NCI-H446 (cell line): ENCODE measurements at places on chromosomes 2 and 18.
A peak's percentile ranks its signal among the peaks of the same experiment; 100 is the strongest.

- no peak for DNase-seq
These were observed 4.1 kb downstream of the TRIB2 start for GRCh38 chr2:12720754-12721378.

GRCh38 chr2:48829036-48829435 lies 73.5 kb upstream of the LHCGR start:
- no peak for DNase-seq

DNA sequence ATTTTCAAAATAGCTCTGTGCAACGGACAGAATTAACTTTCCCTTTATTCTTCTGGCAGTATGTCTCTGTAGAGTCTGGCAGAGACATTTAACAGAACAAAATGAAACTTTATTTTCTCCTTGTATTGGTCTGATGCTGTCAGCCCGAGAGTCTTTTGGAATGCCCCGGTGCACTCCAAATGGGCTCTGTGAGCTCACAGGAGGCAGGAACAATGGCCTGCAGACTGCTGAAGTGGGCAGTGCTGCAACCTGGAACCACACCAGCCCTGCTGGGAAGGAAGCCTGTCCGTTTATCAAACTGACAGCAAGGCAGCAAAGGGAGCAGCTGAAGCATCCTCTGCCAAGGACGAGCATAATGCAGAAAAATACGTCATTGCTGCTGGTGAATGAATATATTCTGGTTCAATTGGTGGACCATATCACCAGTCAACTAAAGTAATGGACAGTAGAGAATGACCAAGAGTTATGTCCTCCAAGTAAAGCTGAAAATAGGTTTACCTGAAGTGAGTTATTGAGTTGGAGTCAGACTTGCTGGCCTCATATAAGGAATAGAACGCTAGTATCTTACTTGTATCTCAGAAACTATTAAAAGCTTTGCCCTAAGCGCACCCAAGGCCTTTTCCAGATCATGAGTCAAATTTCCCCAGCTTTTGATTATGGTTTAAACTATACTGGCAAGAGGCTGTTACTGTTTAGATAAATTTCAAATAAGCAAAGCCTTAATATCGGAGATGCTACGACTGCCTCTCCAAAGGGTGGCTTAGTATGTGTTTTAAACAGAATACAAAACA lies 207.6 kb upstream of the TANK start:
- DNase-seq, result peak; percentile 59

DNA sequence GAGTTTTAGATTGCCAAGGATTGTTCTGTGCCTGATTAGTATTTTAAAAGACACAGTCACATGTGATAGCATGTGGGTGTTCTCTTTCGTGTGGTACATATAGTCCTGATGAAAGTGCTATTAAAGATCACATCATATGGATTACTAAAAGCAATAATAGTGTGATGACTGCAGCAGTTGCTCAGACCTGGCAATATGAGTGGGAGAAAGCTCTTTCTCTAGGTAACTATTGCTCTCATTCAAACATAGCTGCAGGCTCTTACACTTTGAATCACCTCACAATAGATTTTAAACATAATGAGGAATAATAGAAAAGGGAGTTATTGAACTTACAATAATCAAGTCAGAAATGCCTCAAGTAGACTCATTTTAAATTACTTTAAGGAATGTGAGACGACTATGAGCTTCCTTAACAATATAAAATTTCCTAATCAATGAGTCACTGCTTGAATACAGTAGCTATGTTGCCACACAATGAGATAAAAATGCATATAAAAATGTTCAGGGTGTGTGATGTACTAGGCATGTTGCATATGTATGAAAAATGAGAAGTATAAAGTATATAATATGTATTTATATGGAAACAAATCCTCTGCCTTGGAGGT lies 452.1 kb downstream of the TMX3 start:
- DNase-seq, result no peak

DNA sequence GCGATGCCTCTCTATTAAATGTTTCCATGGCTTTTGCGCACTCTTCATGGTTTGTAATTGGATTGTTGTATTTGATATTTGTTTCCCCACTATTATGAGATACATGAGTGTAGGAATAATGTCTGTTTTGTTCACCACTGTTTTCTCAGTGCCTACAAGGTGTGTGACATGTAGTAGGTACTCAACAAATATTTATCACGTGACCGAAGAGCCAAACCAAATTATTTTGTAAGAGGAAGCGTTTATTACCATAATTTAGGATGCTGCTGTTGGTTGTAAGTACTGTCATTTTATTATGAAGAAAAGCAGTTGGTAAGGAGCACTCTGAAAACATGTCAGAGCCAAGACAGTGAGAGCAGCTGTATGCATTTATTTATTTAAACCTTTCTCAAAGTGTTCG lies 32.2 kb upstream of the CTLA4 start:
- DNase-seq, result no peak

DNA sequence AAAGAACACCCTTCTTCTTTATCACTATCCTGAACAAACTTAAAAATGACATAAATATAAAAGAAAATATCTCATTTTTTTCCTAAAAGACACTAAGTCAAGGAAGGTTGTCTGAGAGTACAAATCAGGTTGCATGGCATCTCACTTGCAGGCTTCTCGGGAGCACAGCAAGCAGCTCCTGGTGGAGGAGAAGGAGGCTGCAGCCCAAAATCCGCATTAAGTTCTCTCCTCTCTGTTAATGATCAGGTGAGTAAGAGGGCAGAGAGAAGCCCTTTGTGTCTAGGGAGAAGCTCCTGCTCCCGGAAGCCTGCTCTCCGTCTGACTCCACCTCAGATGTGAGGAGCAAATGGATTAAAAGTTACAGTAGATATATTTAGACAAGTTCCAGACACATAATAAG lies 35.0 kb upstream of the DOK6 start:
- DNase-seq, result no peak

DNA sequence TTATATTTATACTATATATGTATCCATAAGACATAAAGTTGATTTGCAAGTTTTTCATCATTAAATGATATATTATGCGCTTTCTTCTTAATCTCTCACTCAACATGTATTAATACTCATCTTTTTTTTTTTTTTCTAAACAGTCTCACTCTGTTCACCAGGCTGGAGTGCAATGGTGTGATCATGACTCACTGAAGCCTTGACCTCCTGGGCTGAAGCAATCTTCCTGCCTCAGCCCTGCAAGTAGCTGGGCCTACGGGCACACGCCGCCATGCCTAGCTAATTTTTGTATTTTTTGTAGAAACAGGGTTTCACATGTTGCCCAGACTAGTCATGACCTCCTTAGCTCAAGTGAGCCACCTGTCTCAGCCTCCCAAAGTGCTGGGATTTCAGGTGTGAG lies 51.4 kb upstream of the MAP4K3 start:
- no peak for DNase-seq

GRCh38 chr2:108612153-108612513 lies 77.9 kb downstream of the LIMS1 start:
- DNase-seq, result no peak

DNA sequence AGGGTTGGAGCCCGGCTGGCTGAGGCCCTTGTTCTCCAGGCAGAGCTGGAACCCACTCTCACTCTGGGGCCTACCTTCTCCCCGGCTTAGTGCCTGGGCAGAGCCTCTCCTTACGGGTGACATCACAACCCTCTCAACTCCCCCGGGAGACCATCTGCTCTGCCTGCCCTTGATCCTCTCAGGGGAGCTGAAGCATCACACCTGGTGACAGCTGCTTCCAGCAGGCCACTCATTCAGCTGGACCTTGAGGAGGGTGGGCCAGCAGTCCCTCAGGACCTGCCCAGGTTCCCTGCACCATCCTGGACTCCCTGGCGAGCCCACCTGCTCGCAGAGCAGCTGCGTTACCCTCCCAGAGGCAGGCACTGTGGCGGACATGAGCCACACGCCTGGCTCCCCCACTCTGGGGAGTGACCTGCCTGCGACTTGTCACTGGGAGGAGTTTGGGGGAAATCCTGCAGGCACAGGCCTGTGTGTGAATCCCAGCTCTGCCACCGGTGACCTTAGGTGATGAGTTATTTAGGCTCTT lies 13.1 kb downstream of the HS6ST1 start:
- DNase-seq, result no peak

DNA sequence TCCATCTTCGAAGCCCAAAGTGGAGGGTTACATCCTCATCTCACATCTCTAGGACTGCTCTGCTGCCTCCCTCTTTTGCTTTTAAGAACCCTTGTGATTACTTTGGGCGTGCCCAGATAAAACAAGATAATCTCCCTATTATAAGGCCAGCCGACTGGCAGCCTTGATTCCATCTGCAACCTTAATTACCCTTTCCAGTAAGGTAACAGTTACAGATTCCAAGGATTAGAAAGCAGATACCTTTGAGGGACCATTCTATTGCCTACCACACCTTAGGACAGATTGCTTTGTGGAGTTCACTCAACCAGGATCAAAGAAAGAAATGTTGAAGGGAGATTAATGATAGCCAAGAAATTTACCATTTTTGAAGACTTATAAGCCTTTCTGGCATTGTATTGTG lies 250.8 kb upstream of the ACVR2A start:
- DNase-seq, result no peak
